Omental fat pad (tissue), 4 donors: ENCODE measurements at places on chromosomes 16 and 17.

DNA sequence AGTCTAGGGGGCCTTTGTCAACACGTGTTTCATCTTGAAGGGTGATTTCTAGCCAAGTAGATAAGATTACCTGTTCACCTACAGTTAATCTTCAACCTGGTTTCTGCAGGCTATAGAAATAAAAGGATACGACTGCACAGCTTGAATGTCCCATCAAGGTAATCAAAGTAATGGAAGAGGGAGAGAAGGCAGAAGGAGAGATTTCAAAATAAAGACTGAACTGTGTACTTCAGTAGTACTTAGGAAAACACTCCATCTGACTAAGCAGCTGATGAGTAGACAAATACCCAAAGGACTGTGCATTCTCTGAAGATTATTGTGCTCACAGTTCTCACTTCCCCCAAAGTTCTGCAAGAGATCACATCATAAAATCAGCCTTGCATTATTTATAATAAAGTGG lies 5.8 kb upstream of the RFFL start:
- no peak for DNase-seq

- no peak for DNase-seq
These were observed 11.8 kb downstream of the JPT2 start for GRCh38 chr16:1689853-1690252.

DNA sequence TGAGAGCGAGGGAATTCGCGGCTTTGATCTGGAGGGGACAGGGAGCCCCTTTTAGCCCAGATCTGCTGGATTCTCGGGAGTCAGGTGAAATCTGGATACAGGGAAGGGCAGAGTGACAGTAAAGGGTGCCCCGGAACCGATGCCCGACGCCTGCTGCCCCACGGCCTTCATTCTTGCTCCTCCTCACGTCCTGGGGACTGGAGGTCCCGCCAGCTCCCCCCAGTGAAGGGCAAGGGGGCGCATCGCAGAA lies 596 bp downstream of the OR1F1 start:
- no peak for DNase-seq

- no peak for DNase-seq
These were observed 13.4 kb downstream of the IRF8 start for GRCh38 chr16:85912211-85912974.

GRCh38 chr17:305090-305976 lies 47.3 kb downstream of the RPH3AL start:
- DNase-seq = no peak
